ENCODE measurements at places on chromosomes 5 and 9. TPM values are rescaled to one million over a fixed set of nuclear protein-coding genes. Genes with fewer than 3 reads are reported as not detected.

Gene MAML1
- total RNA-seq, result 14.1 TPM

DNA sequence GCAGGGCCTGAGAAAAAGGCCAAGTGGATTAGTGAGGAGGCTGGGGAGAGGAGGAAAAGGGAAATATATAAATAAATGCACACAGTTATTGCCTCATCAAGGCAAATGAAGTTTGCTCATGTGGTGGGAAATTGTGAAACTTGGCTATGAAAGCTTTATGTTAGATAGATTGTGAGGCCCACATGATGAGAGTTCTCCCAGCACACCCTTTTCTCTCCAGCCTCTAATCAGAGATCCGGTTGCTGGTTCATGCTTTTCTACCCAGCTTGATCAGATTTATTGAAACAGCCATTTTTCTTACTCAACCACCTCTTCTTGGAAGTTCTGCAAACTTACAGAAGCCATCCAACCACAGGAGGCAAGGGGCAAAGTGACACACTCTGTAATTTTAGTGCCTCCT, 125.8 kb upstream of the KLF4 start:
- H3K4me3 ChIP-seq, result no peak overlapping the region
- DNase-seq, result peak; percentile 60
- H3K27me3 ChIP-seq, result peaks cover 7% of the 10 kb centered on the region
- no peaks in the 10 kb centered on the region for H3K4me1 ChIP-seq

Gene IL3
- total RNA-seq, result not detected

Gene PCDHGA12
- 20.6 TPM for total RNA-seq

- H3K4me1 ChIP-seq, result peaks cover 3% of the 10 kb centered on the region
- no peak overlapping the region for H3K4me3 ChIP-seq
- H3K27me3 ChIP-seq, result no peaks in the 10 kb centered on the region
- no peaks in the 10 kb centered on the region for H3K36me3 ChIP-seq
Measured at GRCh38 chr9:34163434-34163833, 15.4 kb upstream of the UBAP1 start.

All from osteoblast (primary cell).